ENCODE measurements at places on chromosomes 4 and X. TPM values are rescaled to one million over a fixed set of nuclear protein-coding genes. Genes with fewer than 3 reads are reported as not detected.

The SPIN4 gene
- 1.5 TPM for total RNA-seq

The FREM3 gene
- total RNA-seq = not detected

The POLN gene
- 2.4 TPM for total RNA-seq

The FNIP2 gene
- total RNA-seq = 55.3 TPM

The BTK gene
- 3.5 TPM for total RNA-seq

The SLC6A14 gene
- total RNA-seq = not detected

The TLR3 gene
- 5.3 TPM for total RNA-seq

The TIMM8A gene
- total RNA-seq = 18.1 TPM

The KLF8 gene
- 7.8 TPM for total RNA-seq

The NUDT10 gene
- 0.13 TPM for total RNA-seq

The FGF2 gene
- total RNA-seq = 14.3 TPM

The PAGE1 gene
- total RNA-seq = not detected

The ZNF141 gene
- 10.2 TPM for total RNA-seq

The IBSP gene
- total RNA-seq = not detected

The AMBN gene
- total RNA-seq = not detected

The DCLK2 gene
- 7.7 TPM for total RNA-seq

The S100P gene
- 0.38 TPM for total RNA-seq

The CT83 gene
- total RNA-seq = not detected

The HS6ST2 gene
- 0.06 TPM for total RNA-seq

The CXCL8 gene
- total RNA-seq = 0.82 TPM

The TMEM128 gene
- total RNA-seq = 13.5 TPM

The ASB12 gene
- total RNA-seq = 0.63 TPM

The ADH1A gene
- 0.44 TPM for total RNA-seq

The TAB3 gene
- 11.6 TPM for total RNA-seq

The IGSF1 gene
- 2.4 TPM for total RNA-seq

The SPATA4 gene
- 0.27 TPM for total RNA-seq

The GAGE13 gene
- total RNA-seq = not detected

The SORBS2 gene
- total RNA-seq = 439 TPM

The FBXO8 gene
- total RNA-seq = 28.7 TPM

The MAGEA8 gene
- not detected for total RNA-seq

The MID1 gene
- 11.0 TPM for total RNA-seq

The GPR50 gene
- not detected for total RNA-seq

The RRAGB gene
- 15.8 TPM for total RNA-seq

The UGT2B11 gene
- not detected for total RNA-seq

The S100G gene
- not detected for total RNA-seq

The TRIM61 gene
- total RNA-seq = 2.0 TPM

The MAGEB10 gene
- total RNA-seq = not detected

The IL1RAPL1 gene
- 1.7 TPM for total RNA-seq

The RAB33A gene
- total RNA-seq = 19.2 TPM

The ANXA10 gene
- not detected for total RNA-seq

The SLC49A3 gene
- total RNA-seq = 14.0 TPM

The SPACA5 gene
- total RNA-seq = not detected

The POU3F4 gene
- not detected for total RNA-seq

The TMEM131L gene
- total RNA-seq = 8.1 TPM

The ADAM29 gene
- total RNA-seq = not detected

The MAOA gene
- total RNA-seq = 102 TPM

The ZNF280C gene
- 2.1 TPM for total RNA-seq

The CTAG1B gene
- total RNA-seq = not detected

The EXOSC9 gene
- 15.1 TPM for total RNA-seq

The RTL9 gene
- total RNA-seq = 0.15 TPM

The CDS1 gene
- total RNA-seq = 0.21 TPM

The TRIM75 gene
- total RNA-seq = not detected

The PSAPL1 gene
- not detected for total RNA-seq

All from left cardiac atrium (tissue), 4 donors.